Activated naive CD4-positive, alpha-beta T cell (primary cell): ENCODE measurements at places on chromosomes 3 and 15.

DNA sequence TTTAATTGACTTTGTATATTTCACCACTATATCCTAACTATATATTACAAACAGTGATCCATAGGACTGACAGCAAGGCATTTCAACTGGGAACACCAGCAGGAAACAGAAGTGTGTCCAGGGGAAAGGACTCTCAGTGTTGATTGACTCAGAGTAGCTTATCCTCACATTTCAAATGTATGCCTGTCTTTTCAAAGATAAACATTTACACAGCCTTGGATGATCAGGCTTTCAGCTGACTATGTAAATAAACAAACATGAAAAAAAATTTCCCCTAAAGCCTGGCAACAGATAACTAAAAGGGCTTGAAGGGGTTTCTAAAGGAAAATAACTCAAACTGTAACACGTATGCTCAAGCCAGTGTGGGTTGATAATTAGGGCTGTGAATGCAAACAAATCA is 321.8 kb downstream of the TBC1D5 start:
- no peak for DNase-seq

- DNase-seq: no peak
Observed at GRCh38 chr15:41881550-41881919, 12.3 kb downstream of the SPTBN5 start.

DNA sequence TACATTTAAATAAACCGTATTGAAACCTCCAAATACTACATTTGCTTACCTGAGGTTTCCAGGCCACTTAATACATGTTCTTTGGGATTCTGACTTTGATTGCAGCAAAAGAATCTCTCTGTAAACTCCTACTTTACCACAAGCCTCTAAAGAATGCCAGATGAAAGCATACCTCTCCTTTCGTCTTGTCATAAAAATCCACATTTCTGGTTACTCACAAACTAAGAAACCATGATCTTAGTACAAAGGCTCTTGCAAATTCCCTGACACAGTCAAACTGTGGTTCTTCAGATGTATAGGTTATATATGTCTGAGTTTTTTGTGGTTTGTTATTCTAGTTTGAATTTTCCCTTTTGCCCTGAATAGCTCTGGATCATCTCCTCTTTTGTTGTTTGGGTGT is 188.4 kb downstream of the RAP2B start:
- DNase-seq: no peak

- DNase-seq: no peak
Observed at GRCh38 chr3:133944641-133945380, 49.1 kb upstream of the RAB6B start.

GRCh38 chr3:190099099-190099498 is 21.6 kb downstream of the P3H2 start:
- DNase-seq: no peak

DNA sequence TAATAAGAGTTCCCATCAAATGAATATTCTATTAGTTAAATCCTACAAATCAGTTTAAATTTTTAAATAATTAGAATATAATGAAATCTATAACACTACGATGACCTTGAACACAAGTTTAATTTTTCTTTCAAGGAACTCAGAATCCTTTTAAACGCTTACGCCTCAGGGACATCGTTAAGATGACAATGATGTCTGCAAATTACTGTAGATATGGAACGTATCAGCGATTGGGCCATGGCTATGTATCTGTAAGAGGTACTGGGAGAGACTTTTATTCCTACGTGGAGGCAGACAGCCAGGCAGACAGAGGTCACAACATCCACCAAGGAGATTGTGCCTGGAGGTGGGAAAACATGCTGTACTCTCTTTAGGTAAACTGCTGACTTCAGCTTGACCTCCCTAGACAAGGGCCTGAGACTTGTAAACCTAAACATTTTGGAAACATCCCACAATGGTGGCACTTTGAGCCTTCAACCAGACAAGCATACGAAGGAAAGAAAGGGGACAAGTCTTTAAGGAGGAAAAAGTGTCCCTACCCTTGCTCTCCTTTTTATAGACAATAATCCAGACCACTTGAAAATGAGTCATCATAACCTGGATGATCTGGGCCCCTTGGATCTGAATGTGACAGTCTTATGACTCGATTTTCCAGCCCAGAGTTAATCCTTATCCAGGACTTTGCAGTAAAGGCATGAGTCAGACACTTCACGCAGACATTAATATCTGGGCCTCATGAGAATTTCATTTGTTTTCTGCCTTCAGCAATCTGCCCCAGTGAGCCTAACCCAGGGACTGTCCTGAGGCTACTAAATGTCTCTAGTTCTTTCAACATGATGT is 6.8 kb upstream of the LDHAL6B start:
- no peak for DNase-seq

DNA sequence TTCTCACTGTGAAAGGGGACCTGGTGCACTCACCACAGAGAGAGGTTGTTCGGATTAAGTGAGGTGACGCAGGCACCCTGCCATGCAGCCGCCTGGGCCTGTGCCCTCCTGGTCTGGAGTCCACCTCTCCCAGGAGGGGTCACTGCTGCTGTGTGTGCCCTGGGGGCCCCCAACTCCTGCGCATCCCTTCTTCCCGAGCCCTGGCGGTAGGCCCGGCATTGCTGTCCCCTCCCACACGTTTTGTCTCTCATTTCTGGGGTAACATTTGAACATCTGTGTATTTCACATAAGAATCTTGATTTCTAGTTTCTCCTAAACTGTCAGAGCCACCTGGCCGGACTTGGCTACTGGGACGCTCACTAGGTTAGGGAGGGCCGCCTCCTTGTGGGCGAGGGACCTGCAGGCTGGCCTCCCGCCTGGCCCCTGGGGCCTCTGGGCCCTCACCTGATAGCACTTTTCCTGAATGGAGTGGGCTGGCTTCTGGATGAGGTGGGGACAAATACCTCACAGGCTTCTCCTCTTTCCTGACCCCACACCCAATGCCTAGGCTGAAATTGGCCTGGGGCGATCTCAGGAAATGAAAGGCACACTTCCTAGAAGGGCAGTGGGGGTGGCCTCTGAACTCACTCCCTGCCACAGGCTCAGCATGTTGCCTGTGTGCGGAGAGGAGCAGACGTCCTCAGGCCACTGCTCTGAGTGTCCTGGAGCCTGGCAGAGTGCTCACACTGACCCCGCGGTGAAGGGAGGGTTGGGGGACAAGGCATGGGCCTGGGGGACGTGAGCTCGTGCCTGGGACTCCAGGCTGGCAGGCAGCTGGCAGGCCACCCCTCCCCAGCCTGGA is 104.2 kb upstream of the PRR23E start:
- no peak for DNase-seq

- no peak for DNase-seq
Observed at GRCh38 chr15:57445872-57446271, 69.6 kb downstream of the CGNL1 start.

GRCh38 chr3:128334766-128335165 is 131.9 kb downstream of the DNAJB8 start:
- no peak for DNase-seq

DNA sequence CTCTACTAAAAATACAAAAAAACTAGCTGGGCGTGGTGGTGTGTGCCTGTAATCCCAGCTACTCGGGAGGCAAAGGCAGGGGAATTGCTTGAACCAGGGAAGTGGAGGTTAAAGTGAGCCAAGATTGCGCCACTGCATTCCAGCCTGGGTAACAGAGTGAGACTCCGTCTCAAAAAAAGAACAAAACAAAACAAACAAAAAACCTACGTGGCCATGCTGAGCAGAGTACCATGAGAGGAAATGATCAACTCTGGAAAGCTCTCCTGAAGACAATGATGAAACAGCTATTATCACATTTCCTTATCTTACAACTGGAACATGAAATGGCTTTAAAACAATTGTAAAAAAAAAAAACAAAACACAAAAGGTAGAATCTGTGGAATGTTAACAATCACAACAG is 75.2 kb downstream of the CHSY1 start:
- DNase-seq: no peak

- no peak for DNase-seq
Observed at GRCh38 chr3:115667738-115668065, 44.4 kb downstream of the GAP43 start.

DNA sequence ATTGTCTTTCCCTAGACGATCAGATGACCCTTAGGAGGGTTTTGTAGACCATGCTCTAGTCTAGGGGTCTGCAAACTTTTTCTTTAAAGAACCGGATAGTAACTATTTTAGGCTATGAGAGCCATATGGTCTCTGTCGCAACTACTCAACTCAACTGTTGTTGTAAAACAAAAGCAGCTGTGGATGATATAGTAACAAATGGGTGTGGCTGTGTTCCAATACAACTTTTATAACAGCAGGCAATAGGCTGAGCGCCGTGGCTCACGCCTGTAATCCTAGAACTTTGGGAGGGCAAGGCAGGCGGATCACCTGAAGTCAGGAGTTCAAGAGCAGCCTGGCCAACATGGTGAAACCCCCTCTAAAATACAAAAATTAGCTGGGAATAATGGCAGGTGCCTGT is 6.1 kb upstream of the CMTM6 start:
- DNase-seq: no peak

- no peak for DNase-seq
Observed at GRCh38 chr3:125110016-125110875, 54.4 kb upstream of the HEG1 start.

- no peak for DNase-seq
Observed at GRCh38 chr3:177466074-177466473, 268.8 kb upstream of the TBL1XR1 start.

- peak; percentile 71 for DNase-seq
Observed at GRCh38 chr15:90838139-90838538, 30.2 kb upstream of the FURIN start.

- no peak for DNase-seq
Observed at GRCh38 chr15:88243895-88244787, 12.4 kb downstream of the NTRK3 start.
